ENCODE measurements at places on chromosomes 12 and 14. TPM values are rescaled to one million over a fixed set of nuclear protein-coding genes. Genes with fewer than 3 reads are reported as not detected.

DNA sequence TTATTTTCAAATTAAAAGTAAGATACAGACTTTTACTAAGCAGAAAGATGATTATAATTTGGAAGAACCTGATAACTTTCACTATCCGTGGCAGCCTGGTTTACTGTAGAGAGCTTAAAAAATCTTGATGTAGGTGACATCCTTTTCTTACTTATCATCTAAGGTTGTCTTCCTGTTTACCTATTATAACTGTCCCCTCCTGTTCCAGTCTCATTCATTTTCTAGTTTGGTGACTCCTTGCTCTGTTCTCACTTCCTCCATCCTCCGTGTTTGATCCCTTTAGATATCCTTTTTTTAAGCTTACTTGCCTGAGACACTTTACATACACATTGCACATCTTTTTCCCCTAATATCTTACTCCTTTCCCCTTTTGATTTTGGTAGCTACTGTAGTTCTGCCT lies 27.5 kb downstream of the CCDC91 start:
- no peak for DNase-seq

DNA sequence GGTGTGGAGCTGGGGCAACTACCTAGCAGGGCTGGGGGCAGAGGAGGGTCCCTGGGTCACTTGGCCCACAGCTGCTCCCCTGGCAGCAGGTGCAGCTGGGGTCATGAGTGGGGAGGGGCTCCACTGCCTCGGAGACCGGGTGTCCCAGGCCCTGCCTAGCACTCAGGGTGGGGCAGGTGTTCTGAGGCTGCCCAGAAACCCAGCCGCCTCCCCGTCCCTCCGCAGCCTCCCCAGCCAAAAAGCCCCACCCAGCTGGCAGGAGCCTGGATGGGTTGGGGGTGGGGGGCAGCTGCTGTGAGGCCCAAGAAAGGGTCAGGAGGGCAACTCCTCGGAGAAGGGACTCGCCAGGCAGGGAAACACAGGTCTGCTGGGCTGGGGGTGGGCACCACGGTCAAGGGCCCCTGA lies 11.2 kb downstream of the AHNAK2 start:
- no peak for DNase-seq

GRCh38 chr12:54477259-54477658 lies 3.9 kb upstream of the GTSF1 start:
- no peak for DNase-seq

GUCY2C gene
- total RNA-seq: not detected

GZMB gene
- not detected for total RNA-seq

SIX1 gene
- 64.8 TPM for total RNA-seq
